Frontal cortex (tissue), 4 donors: ENCODE measurements at places on chromosomes 1 and 21. TPM values are rescaled to one million over a fixed set of nuclear protein-coding genes. Genes with fewer than 3 reads are reported as not detected.

Gene FABP3
- 198 TPM for total RNA-seq

Gene DHRS3
- 13.0 TPM for total RNA-seq

Gene LDLRAD1
- not detected for total RNA-seq

Gene TLCD4
- 15.9 TPM for total RNA-seq

Gene TMEM53
- total RNA-seq = 4.9 TPM

Gene MAP3K7CL
- 1.2 TPM for total RNA-seq

Gene HPDL
- total RNA-seq = 1.6 TPM

Gene AXDND1
- total RNA-seq = 0.41 TPM

Gene LIN28A
- total RNA-seq = not detected

Gene PIK3CD
- 10.6 TPM for total RNA-seq

Gene ZNF326
- total RNA-seq = 19.2 TPM

Gene GBP7
- not detected for total RNA-seq

Gene PIGR
- not detected for total RNA-seq

Gene OVAAL
- total RNA-seq = not detected

Gene GBP1
- 1.2 TPM for total RNA-seq

Gene PM20D1
- total RNA-seq = under 0.01 TPM

Gene PGLYRP4
- total RNA-seq = not detected

Gene SUSD4
- 16.7 TPM for total RNA-seq
